ENCODE measurements at places on chromosomes 11 and 22.

DNA sequence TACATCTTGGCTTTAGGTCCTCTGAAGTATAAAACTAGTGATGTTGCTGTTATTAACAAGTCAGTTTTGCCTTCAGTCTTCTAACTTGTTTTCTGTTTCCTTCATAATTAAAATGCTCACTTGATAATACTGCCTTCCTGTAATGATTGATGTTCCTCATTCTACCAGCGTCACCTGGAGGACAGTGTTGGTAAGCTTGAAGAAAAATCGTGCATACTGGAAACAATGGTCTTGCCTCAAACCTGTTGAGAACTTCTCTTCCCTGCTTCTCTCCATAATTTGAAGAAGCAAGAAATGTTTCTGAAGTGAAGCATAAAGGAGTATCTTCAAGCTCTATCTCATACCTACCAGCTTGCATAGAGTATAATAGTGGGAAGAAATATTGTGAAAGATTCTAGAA, 3.0 kb downstream of the YWHAH start:
- no peak for DNase-seq

DNA sequence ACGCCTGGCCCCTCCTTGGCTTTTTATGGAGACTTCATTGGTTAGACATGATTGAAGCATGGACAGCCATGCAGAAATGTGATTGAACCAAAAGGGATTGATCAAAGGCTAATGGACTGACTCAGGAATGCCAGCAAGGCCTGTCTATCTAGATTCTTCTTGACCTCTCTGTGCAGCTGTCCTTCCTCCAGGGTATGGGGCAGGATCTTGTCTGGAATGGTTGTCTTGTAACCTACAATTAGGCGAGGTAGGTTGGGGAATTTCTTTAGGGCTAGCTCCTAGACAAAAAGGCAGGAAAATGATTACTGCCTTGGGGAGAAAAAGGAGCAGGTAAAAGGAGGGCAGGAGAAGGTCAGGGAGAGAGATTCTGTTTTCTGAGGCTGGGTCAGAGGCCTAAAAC, 59.6 kb upstream of the INCENP start:
- no peak for DNase-seq

- DNase-seq = no peak
Measured at GRCh38 chr11:17989306-17989705, 23.5 kb downstream of the SERGEF start.

DNA sequence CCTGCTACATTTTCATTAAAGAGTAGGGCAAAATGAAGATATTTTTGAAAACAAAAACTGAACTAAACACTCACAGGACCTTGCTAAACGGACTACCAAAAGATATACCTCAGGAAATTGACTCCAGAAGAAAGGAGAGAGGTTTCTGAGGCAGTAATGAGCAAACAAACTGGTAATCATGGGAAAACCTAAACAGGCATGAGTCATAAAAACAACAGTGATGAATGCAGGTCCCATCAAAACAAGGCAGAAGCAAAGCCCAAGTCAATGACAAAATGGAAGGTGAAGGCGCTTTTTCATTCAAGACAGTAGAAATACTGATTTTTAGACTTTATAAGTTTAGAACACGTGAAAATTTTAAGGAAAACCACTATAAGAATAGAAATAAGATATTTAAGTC, 104.5 kb downstream of the EFCAB6 start:
- no peak for DNase-seq

- DNase-seq = no peak
Measured at GRCh38 chr22:24285245-24285644, 14.6 kb downstream of the SPECC1L start.

- DNase-seq = no peak
Measured at GRCh38 chr11:48341466-48341865, 16.7 kb downstream of the OR4C3 start.

- DNase-seq = no peak
Measured at GRCh38 chr11:35981581-35981980, 37.7 kb downstream of the LDLRAD3 start.

- no peak for DNase-seq
Measured at GRCh38 chr11:123976770-123977560, 616 bp downstream of the OR10S1 start.

- no peak for DNase-seq
Measured at GRCh38 chr11:16881074-16881709, 133.0 kb downstream of the PLEKHA7 start.

GRCh38 chr11:115759622-115760460, 255.6 kb upstream of the CADM1 start:
- no peak for DNase-seq

DNA sequence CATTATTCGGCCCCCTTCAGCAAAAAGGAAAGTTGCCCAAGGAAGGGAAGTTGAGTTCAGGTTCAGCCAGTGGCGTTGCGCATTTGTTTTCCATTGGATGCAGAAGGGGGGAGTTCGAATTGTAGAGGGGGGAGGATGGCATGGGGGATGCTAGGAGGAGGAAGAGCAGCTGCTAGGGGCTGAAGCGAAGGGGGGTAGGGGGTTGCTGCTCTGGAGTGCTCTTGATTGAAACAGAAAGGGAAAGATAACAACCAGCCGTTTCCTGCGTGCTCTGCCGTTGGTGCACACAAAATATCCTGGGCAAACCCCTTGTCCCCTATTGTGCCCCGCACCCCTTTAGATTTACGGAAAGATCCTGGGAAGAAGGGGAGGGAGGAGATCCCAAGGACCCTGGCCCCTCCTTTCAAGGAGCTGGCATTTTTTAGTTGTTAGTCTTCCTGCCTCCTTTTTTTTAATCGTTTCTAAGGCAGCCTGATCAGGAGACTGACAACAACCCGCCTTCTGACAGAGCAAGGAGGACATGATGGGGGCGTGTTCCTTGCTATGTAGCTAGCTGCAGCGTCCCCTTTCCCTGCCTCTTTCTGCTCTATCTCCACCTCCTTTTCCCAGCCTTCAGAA, 2.1 kb downstream of the KMT2A start:
- DNase-seq = peak; percentile 9

- no peak for DNase-seq
Measured at GRCh38 chr11:11555208-11555607, 66.6 kb downstream of the GALNT18 start.

GRCh38 chr22:28141614-28142013, 222.6 kb upstream of the PITPNB start:
- no peak for DNase-seq

- peak; percentile 49 for DNase-seq
Measured at GRCh38 chr22:36435516-36436415, 45.7 kb downstream of the TXN2 start.

GRCh38 chr22:41445129-41446056, 1.2 kb downstream of the TOB2 start:
- no peak for DNase-seq

DNA sequence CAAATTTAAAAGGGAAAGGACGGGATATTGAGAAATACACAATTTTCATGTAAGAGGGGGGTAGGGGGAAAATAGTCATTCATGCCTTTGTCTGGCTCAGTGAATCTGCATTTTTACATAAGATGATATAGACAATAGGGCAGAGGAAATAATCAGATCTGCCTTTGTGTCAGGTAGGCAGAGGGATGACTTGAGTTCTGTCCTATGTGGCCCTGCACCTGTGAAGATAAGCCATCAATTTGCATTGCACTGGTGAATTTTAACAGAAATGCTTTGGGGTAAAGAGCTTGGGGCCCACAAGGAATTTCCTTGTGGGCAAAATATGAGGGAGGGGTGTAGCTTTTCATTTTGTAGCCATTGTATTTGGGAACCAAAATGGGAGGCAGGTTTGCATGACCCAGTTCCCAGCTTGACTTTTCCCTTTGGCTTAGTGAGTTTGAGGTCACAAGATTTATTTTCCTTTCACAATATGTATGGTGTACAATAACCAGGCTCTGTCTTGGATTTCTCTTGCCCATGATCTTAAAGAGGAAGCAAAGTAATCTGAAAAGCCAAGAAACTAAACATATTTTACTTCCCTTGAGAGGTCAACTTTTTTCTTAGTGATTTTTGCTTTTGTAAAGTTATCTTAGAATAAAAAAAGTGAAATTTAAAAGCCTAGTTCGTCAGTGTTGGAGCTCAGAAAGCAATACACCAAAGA, 77.7 kb upstream of the SORL1 start:
- DNase-seq = no peak

DNA sequence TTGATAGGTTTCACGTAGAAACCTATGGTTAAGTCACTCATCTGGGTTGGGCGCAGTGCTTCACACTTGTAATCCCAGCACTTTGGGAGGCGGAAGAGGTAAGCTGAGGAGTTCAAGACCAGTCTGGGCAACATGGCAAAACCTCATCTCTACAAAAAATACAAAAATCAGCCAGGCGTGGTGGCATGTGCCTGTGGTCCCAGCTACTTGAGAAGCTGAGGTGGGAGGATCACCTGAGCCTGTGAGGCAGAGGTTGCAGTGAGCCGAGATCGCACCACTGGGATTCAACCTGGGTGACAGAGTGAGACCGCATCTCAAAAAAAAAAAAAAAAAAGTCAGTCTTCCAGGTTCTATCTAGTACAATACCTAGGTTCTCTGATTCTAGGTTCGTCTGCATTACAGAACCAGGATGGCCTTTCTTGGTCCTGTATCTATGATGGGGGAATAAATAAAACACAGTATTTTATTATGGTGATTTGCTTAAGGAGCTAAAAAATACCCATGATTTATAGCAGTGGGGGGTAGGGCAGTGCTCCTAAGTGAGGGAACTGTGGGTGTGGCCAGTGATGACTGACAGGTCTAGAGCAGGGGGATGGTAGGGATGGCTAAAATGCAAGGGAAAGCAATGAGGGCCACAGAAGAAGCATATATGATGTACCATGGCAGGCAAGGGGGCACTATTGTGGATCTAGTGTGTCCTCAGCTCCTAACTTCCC, 65.5 kb upstream of the NUP160 start:
- DNase-seq = no peak

- DNase-seq = no peak
Measured at GRCh38 chr11:134362192-134362901, 30.6 kb downstream of the GLB1L2 start.

DNA sequence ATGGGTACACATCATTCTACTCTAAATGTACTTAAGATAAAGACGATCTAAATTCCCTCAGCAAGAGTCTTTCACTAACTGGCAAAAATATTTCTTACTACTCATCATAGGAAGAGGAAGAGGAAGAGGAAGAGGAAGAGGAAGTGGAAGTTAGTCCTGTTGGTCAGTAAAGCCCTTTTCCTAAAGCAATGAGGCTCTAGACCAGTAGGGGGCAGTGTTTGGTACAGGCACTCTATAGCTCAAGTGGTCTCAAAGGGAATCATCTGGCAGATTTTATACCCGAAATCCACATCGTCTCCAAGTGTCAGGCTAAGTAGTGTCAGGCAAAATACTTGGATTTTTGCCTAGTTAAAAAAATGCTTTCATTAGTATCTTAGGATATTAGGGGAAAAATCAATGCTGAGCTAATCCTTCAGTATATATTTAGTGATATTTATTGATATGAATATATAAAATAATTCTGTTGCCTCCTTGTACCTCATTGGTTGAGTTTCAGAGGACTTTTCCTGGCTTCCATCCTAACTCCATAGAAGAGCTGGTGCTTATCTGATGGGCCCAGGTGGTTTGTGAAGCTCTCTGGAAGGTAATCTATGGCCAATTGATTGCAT, 7.7 kb downstream of the BLID start:
- DNase-seq = no peak

- DNase-seq = no peak
Measured at GRCh38 chr11:71294846-71295600, 42.6 kb upstream of the SHANK2 start.

- DNase-seq = no peak
Measured at GRCh38 chr11:106457727-106458126, 380.3 kb downstream of the AASDHPPT start.

GRCh38 chr11:19872512-19873145, 160.0 kb downstream of the NAV2 start:
- DNase-seq = no peak

DNA sequence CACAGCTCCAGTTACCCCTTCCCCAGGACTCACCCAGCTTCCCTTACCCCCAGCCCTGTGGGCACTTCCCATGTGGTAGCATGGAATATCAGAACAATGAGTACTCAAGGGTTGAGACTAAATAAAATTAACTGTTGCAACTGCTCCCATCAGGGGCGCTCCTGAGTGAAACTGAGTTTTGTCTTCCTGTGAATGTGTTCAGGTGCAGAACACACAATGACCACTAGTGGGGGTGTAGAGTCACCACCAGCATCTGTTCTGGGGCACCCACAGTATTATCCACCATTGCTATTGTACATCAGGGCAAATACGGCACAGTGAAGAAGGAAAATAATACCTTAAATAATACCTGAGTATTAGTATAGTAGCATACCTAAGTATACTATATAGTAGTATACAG, 689.7 kb downstream of the TBC1D22A start:
- no peak for DNase-seq

DNA sequence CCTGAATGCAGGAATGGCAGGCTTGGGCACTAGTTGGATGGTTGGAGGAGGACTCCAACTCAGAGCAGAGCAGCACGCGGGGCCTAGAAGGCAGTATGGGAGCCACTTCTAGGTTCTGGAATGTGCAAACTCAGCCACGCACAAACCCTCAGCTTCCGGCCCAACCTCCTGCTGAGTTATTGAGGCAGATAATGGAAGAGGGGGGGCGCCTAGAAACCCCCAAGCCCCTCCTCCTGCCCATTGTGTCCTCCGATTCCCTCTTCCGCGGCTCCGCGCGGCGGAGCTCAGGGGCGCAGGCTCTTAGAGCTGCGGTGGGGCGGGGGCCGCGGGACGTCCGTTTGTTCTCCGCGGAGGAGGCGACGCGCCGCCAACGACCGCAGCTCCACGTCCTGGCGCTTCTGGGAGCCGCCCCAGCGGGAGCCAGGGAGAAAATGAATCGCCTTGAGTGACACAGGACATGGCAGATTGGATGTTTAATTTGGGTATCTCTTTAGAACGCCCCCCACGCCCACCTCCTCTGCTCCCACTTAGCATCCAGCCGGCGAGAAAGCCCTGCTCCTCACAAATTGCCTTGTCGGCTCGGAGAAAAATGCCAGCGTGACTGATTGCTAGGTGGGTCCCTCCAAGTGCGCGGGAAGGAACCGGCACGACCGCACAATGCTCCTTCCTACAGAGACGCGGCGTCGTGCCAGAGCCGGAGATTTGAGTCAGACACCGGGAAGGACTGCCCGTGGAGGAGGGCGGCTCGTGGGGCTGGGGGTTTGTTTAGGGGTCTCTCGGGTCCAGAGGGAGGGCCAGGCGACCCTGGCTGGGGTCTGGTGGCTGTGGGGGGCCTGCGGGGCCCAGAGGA, 144.6 kb downstream of the NECTIN1 start:
- no peak for DNase-seq

Data from stimulated activated CD8-positive, alpha-beta memory T cell treated with anti-CD3 and anti-CD28 coated beads, Interleukin-2, amount 100 ng/mL, for 48 hours (primary cell).